Osteocyte (in vitro differentiated cells): ENCODE measurements at places on chromosomes 5 and 9.

DNA sequence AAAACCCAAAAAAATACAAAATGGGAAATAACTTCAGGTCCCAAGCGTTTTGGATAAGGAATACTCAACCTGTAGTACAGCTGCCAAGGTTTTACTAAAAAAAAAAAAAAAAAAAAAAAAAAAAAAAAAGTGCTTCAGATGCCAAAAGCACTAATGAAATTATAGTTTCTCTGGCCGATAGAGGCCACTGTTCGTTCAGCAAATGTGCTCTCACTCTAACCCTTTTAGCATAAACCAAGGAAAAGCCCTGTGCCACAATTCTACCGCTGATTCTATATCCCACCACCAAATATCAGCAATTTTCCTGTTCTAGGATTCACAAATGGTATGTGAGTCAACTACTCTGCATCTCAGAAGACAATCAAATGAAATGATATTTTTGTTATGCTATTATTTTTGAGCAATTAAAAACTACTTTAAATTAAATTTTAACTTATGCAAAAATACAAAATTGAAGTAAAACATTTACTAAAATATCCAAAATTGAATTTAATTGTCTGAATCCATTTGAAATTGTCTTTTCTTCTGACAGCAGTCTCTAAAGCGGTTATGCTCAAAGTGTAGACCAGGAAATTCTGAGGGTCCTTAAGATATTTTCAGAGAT lies 79.8 kb downstream of the RICTOR start:
- DNase-seq, result no peak

- DNase-seq, result no peak
Measured at GRCh38 chr5:87347272-87347671, 65.5 kb downstream of the CCNH start.

- DNase-seq, result no peak
Measured at GRCh38 chr9:89238424-89238823, 59.8 kb upstream of the SHC3 start.

- DNase-seq, result no peak
Measured at GRCh38 chr5:42636425-42636824, 120.2 kb upstream of the CCDC152 start.

- no peak for DNase-seq
Measured at GRCh38 chr5:75279321-75279720, 42.6 kb upstream of the ANKRD31 start.

DNA sequence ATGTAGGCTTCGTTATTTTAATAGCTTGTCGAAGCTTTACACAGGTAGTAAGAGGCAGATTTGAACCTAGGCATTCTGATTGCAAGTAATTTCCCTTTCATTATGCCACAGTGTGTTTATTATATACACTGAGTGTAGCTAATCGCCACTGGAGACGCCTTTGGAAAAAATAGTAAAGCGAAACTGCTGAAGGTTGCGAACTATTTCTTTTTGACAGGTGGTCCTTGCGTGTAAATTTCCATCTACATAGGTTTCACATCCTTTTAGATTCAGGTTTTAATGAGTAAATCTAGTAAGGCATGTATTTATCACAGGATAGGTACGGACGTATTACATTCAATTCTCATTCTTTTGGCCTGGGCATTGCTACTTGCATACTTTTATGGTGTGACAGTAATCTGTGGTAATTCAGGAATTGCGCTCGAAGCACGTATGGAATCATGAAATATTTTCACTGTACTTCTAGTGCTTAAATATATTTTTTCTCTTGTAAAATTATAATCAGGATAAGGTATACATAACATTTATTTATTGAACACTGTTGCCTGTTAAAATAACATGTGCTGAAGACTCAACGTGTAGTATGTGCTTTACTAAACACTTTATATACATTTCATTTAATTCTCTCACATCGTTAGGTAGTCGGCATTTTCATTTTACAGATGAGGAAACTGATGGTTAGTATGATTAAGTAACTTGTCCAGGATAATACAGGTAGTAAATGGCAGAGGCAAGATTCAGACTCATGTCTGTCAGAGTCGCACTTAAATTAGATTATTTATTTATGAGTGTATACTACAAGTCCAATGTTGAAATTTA lies 1.8 kb downstream of the MARCHF6 start:
- no peak for DNase-seq
